ENCODE measurements at places on chromosomes 5 and 9. TPM values are rescaled to one million over a fixed set of nuclear protein-coding genes. Genes with fewer than 3 reads are reported as not detected.

DOCK2 gene
- 1.8 TPM for polyA plus RNA-seq

VLDLR gene
- 11.8 TPM for polyA plus RNA-seq

RNF145 gene
- polyA plus RNA-seq: 33.5 TPM

TBCA gene
- 305 TPM for polyA plus RNA-seq

ARHGEF39 gene
- 11.6 TPM for polyA plus RNA-seq

All from brain (organoid and tissue), 16 donors.